ENCODE measurements at places on chromosomes 12 and 14.

DNA sequence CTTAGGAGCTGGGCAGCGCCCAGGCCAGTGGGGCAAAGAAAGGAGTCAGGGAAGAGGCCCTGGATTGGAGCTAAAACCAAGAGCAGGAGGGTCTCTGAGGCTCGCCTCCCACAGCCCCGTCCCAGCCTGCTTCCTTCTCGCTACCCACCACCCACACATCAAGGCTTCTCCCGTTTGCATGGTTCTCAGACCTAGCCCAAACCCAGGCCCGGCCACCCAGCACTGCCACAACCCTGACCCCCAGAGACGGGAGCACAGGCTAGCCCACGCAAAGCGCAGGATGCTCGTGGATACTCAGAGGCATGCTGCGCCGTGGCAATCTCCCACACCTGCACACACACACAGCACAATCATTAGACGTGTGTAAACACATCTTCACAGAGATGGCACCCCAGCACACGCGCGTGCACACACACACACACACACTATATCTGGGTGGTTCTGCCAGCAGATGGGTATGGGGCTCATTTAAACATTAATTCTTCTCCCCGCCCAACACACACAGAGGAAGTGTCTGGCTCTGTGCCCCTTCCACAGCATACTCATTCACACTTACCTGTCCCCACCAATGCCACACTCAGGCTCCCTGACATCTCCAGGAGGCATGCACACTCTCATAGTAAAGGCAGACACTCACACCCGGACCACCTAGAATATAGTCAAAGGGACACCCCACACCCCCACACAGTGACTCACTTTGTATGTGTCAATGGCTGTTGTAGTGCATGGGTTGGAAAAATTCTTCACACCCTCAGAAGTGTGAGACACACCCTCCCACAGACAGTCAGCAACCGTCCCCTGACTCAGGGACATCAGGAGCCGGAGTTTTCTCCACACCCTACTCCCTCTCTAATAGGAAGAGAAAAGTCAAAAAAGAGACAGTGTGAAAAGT lies 1.1 kb downstream of the CARMIL3 start:
- DNase-seq = peak; percentile 29

DNA sequence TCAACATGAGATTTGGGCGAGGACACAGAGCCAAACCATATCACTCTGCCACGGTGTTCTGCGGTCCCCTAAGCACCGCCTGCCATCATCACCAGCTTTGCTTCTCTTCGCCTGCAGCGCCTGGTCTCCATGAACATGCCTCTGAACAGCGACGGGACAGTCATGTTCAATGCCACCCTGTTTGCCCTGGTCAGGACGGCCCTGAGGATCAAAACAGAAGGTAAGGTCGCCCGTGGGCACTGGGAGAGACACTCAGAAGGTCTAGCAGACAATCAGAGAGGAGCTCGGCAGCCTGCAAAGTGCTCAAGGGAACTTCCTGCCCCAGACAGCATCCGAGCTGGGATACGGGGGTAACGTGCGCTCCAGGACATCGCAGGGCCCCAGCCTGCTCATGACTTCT lies 126.0 kb upstream of the FKBP4 start:
- no peak for DNase-seq

GRCh38 chr14:42671636-42672035 lies 1065.0 kb downstream of the LRFN5 start:
- DNase-seq = no peak

- DNase-seq = no peak
Observed at GRCh38 chr12:123468786-123469185, 10.8 kb downstream of the SNRNP35 start.

GRCh38 chr14:71203306-71203705 lies 296.0 kb downstream of the PCNX1 start:
- DNase-seq = no peak

DNA sequence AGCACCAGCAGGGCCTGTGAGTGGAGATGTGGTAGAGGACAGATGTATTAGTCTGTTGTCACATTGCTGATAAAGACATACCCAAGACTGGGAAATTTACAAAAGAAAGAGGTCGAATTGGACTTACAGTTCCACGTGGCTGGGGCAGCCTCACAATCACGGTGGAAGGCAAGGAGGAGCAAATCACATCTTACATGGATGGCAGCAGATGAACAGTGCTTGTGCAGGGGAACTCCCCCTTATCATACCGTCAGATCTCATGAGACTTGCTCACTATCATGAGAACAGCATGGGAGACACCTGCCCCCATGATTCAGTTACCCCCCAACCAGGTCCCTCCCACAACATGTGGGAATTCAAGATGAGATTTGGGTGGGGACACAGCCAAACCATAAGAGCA lies 361.9 kb downstream of the VRK1 start:
- no peak for DNase-seq

DNA sequence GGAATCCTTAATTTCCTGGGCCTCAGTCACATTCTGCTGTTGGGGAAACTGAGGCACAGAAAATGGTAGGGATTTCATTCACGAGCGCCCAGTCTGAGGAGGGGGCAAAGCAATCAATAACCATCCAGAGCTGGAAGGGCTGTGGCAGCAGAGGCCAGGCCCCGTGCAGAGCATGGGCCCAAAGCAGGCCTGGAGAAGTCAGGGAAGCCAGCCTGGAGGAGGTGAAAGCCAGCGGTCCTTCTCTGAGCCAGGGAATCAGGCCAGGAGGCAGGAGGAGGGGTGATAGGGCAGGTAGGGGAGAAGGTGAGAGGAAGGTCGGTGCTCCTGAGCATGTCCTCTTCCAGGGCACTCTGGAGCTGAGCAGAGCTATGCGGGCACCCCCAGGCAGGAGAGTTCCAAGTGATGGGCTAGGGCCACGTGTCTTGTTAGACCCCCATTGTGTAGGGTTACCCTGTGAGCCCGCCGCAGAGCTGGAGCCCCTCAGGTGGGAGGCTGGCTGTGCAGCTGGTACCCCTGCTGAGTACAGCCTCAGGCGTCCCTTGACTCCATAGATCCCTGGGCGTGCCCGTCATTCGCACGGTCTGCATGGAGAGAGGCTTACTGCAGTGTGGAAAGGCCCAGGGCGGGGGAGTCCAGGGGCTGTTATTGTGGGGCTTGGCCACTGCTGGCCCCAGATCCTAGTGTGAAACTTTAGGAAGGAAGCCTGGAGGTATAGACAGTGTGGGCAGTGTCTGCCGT lies 4.8 kb downstream of the TNFAIP2 start:
- DNase-seq = no peak

GRCh38 chr12:94150240-94151121 lies 2.1 kb downstream of the PLXNC1 start:
- no peak for DNase-seq

DNA sequence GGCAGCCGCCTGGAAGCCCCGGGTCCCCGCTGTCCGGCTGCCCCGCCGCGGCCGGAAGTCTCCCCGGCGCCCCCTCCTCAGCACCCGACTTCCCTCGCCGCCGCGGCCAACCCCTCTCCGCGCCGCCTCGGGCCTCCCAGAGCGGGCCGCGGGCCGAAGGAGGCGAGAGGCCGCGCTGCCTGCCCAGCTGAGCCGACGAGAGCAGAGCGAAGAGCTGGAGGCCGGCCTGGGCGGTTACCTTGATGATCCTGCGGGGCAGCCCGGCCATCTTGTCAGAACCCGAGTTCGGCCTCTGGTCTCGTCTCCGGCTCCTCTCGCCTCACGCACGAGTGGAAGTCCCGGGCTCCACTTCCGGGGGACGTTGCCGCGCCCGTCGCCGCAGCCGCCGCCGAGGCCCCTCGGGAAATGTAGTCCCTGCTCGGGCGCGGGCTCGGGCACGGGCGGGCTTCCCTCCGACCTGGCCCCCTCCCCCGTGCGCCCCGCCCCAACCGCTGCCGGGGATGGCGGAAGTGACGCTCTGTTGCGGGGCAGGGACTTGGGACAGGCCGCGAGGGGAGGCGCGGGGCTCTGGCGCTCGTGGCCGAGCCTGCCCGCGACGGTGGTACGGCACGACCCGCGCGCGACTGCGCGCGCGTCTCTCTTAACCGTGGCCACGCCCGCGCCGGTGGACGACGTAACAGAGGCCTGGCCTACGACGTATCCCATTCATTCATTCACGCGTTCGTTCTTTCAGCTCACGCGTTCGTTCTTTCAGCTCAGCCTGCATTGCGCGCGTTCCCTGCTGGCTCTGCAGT lies at the start of gene UBE2N:
UBE2N (minus strand) TSS at position 331 of the 794 bp plus-strand sequence; CDS start at position 268, 63 bp downstream.
- peak; percentile 80 for DNase-seq

GRCh38 chr14:53193193-53193592 lies 40.1 kb upstream of the DDHD1 start:
- DNase-seq = no peak

- DNase-seq = no peak
Observed at GRCh38 chr12:114759635-114760034, 75.7 kb upstream of the TBX3 start.

GRCh38 chr14:68297876-68298468 lies 478.4 kb downstream of the RAD51B start:
- DNase-seq = no peak

DNA sequence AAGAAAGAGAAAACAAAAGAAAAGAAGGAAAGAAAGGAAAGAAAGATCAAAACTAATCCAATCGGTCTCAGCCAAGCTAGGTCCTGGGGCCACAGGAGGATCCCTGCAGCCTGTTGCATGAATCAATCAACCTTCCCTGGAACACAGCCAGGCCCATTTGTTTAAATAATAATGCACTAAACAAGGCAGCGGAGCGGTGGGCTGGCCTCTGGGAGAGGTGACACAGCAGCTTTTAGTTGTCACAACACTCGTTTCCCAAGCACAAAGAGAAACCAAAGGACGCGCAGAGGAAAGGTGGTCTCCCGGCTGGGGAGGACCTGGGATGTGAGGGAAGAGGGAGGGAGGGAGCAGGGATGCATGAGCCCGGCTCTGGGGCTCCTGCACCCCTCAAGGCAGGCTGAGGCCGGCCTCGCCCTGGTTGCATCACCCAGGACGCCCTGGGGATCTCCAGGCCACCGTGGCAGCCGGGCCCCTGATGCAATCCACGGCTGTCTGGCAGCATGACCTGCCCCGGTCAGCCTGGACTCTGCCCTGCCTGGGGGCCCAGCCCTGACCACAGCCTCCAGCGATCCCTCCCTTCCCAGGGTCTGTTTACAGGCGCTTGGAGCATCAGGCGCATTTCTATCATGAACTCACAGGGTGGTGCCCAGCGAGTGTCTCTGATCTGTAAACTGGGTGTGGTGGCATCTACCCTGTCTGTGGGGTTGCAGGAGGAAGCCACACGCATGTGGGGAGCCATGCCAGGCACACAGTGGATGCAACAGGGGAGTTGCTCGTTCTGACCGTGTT lies 32.5 kb downstream of the MMP17 start:
- DNase-seq = peak; percentile 64

GRCh38 chr14:78764240-78764639 lies 594.1 kb downstream of the NRXN3 start:
- DNase-seq = peak; percentile 59

DNA sequence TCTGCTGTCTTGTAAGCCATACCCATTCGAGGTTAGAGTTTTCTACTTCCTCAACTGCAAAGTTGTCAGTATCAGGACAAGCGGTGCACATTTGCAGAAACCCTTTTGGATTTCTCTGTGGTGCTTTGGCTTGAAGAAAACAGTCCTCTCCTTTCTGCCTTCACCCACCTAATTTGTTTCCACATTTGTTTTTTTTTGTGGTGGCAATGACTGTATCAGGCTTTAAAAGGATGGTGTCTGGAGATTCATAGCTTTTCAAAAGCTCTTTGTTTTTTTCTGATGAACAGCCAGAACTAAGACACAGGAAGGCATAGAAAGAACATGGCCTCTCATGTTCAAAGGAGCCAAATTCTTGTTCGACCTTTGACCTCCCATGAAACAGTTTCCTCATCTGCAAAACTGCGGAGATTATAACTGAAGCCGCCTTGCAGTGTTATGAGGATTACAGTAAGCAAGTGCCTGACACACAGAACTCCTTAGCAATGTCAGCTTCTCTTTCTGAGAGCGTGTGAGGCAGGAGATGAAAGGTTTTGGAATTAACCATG lies 270.6 kb upstream of the TBX3 start:
- no peak for DNase-seq

DNA sequence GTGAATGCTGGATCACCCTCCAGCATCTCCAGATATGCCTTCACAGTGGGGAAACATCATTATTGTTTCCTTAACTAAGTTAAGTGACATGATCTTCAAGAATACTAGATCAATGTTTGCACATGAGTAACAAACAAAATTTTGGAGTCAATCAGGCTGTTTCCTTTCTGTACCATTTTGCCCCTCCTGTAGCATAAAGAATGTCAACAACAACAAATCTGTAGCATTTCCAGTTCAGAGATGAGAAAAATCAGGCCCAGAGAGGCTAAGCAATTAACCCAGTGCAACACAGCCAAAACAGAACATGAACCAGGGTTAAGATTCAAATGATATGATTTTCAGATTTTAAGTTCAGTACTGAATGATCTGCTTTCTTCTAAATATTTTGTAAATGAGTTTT lies 31.7 kb downstream of the SRRM4 start:
- no peak for DNase-seq

DNA sequence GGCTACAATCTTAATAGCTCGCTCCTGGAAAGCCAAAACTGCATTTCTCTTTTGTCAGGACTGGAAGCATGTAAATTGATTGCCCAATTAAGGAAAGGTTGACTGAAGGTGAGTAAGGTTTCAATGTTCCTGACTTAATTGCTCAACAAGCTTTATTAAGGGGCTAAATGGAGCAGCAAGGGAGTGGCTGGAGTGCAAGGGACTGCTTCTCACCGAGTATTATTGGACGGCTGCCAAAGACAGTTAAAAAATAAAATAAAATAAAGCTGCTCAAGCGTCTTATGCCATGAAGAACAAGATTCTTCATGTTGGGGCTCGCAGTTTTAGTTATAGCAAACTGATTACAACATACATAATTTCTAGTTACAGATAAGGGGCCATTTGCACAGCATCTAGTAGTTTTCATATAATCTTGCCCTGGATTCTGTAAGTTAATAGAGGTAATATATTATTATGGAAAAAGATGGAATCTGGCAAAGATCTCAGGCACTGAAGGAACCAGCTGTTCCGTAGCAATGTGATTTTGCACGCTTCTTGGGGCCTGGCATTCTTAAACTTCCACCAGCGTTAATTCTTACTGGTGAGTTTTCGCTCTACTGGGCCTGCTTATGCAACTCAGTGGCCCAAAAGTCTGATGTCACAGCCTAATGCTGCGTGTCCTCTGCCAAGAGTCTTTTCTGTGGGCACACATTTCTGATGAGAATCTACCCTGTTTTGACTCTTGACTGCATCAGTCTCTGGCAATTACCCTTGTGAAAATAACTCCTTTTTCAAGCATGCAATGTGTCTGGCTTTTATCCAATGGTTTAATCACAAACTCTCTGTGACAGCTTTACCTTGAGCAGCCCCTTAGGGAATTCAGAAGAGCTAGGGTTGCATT lies 108.5 kb downstream of the SLC38A1 start:
- peak; percentile 98 for DNase-seq

GRCh38 chr12:81114226-81114625 lies 36.3 kb downstream of the ACSS3 start:
- no peak for DNase-seq
